ENCODE measurements at places on chromosomes 7 and 10.

DNA sequence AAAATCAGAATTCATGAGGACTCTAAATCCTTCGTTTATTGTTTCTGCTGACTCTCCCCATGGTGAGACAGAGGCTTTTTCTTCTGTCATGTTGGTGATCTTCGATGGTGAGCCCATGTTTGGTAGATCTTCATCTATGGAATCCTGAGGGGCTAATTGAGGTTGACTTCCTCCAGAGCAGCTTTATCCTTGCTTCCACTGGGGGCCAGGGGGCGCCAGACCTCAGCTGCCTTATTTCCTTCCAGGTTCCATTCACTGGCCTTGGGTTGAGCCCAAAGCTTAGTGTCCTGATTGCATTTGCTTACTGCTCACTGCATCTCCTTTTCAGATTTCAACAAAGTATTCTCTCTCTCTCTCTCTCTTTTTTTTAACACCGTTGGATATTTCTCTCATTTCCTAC, 80.7 kb downstream of the GCC1 start:
- no peak for DNase-seq

DNA sequence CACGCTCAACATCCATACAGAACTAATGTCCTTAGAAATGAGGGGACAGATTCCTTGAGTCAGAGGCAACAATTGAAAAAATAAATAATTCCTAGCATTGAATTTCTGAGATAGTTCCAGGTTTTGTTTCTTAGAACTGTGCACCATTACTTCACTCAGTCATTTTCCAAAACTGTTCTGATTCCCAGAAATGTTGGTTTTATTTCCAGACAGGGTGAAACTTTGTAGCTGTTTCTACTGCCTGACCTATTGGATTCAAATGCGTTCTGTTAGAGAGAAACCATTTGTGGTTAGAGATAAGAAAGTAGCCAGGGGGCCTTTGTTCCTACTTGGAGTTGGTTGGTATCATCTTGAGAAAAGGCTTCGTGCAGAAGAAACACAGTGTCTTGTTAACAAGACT, 8.1 kb upstream of the DEPP1 start:
- no peak for DNase-seq

- DNase-seq = no peak
These were observed 159.5 kb upstream of the RHEB start for GRCh38 chr7:151679071-151679708.

- DNase-seq = no peak
These were observed 26.4 kb upstream of the UMAD1 start for GRCh38 chr7:7614018-7614741.

DNA sequence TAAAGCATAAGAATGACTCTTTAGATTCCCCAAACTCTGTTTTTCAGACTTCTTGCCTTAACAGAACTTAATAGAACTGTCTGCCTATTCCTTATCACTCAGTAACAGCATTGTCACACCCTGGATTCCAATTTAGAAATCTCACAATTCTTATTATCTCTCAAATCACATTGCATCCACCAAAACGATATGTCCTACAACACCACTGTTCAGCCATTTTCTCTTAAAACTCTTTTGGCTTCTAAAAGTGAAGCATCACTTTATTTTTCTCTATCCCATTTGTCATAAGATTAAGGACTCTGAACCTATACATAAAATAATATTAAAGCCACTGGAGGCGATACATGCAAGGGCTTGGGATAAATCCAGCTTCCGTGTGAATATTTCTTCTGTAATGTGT, 1.2 kb upstream of the CPED1 start:
- DNase-seq = no peak

- no peak for DNase-seq
These were observed 40.4 kb downstream of the CREB3L2 start for GRCh38 chr7:137961200-137962177.

DNA sequence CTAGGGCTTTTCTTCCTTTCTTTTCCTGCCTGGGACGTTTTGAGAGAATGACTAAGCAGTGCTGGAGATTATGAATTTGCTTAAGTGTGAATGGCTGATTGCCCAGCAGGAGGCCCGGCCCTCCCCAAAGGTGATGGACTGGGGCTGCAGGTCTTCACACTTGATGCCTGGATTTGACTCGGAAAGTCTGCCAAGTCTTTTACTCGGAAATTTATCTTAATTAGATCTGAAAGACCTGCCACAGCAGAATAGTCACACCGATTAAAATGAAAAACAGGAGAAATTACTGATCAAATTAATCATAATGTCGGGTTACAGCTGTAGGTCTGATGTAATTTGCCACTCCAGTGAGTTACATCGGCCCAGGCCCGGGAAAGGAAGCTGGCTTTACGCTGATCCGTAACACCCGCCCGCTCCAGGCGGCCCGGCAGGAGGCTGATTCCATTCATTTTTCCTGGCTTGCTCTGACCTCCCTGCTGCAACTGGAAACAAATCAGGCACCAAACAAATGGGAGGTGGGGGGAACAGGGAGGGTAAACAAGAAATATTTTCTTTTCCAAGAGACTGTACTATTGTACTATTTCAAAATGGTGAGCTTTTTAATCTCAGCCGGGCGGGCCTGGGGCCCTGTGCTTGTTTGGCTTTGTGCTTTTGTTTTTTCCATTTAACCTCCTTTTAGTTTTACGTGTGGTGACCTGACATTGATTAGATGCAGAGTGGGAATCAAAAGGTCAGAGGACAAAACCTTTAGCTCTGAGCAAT, 212.4 kb upstream of the YAE1 start:
- DNase-seq = no peak

GRCh38 chr7:155198901-155199845, 98.5 kb upstream of the INSIG1 start:
- DNase-seq = no peak

DNA sequence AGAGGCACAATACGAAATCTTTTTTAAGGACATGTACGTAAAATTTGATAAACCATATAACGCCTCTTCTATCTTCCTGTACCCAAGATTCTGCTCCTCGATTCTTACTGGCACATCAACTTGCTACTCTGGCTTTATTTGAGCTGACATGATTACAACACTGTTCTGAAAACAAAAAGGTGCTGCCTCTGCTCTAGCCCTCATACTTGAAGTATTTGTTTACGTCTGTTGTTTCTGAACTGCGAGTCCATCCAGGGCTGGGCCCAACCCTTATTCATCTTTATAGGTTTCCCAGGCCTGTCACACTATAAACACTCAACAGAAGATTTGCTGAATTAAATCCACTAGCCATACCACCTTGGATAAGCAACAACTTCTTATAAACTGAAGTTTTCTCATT, 96.2 kb upstream of the SVIL start:
- DNase-seq = no peak

GRCh38 chr10:93788413-93789208, 30.9 kb downstream of the LGI1 start:
- no peak for DNase-seq

DNA sequence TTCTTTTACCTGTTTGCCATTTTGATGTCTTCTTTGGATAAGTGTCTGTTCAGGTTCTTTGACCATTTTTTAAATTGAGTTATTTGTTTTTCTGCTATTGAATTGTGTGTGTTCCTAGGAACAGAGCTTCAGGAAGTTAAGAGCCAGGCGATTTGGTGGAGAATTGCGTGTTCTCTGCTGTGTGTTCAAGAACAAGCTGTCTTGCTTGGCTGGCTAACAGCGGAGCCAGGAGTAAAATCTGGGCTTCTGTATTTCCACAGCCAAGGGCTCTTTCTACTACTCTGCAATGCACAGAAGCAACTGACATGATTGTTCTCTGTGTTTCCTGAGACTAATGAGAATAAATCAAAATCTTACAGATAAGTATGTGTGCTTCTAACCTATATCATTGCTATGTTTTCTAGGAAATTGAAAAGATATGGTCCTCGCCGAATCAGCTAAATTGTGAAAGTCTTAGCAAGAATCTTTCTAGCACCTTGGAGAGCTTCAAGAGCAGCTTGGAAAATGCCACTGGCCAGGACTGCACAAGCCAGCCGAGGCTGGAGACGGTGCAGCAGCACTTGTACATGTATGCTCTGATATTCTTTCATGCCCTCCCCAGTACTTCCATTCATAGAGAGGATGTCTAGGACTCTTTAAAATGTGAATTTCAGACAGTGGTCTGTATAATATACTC, 124.2 kb downstream of the ABCA13 start:
- DNase-seq = no peak

- no peak for DNase-seq
These were observed 982.1 kb upstream of the MBL2 start for GRCh38 chr10:53754596-53755250.

DNA sequence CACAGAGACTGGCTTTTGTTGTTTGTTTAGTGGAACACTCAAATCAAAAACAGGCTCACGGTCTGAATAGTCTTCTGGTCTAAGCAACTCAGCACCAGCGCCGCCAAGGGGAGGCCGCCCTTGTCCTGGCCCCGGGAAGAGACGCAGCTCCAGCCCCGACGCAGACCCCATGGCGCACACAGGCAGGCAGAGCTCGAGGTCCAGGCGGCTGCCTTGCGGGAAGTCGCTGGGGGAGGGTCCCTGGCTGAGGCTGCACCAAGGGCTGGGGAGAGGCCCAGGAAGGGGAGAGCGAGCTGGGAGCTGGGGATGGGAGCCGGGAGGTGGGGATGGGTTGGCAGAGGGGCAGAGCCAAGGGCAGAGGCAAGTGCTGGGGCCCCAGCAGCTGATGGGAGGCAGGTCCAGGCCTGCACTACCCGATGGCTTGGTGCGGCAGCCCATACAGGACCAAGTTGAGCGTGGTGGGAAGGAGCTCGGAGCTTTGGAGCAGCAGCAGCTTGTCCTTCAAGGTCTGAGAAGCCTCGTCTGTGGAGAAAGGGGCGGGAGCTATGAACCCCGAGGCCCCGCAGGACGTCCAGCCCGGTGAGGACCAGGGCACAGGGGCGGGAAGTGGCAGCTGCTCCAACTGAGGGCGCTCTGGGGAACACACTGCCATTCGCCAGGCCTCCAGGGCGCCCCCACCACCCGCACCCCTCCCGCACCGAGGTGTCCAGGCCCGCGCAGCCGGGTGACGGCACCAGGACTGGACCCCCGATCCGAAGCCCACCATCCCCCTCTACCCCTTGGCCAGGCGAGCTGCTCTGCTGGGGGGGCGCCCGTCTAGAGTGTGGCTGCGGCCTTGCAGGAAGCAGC, 22.7 kb upstream of the NKX6-2 start:
- no peak for DNase-seq

GRCh38 chr10:98429320-98430072, 14.5 kb upstream of the PYROXD2 start:
- no peak for DNase-seq

GRCh38 chr10:11319990-11320602, 291.4 kb downstream of the USP6NL start:
- no peak for DNase-seq

DNA sequence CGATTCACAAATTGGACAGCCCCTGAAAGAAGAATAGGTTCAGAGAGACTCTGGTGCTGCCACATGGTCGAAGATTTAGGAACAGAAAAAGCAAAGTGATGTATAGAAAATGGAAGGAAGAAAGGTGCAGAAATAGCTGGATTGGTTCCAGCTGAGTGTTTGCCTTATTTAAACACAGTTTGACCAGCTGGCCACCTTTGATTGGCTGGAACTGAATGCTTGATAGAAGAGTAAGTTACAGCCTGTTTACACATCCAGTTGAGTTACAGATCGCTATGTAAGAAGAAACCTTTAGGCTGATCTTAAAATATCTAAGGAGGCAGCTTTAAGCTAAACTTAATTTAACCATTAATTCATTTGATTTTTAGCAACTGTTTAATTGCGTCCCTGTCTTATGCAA, 40.3 kb upstream of the KAT6B start:
- no peak for DNase-seq

- DNase-seq = no peak
These were observed 400.6 kb downstream of the DNAJB6 start for GRCh38 chr7:157737151-157738065.

GRCh38 chr7:33824911-33825459, 80.4 kb upstream of the BMPER start:
- DNase-seq = no peak

GRCh38 chr7:157444843-157445135, 108.0 kb downstream of the DNAJB6 start:
- no peak for DNase-seq

GRCh38 chr7:97104719-97105238, 12.7 kb upstream of the SDHAF3 start:
- DNase-seq = peak; percentile 37

- no peak for DNase-seq
These were observed 1.6 kb upstream of the TEX36 start for GRCh38 chr10:125684581-125684980.

DNA sequence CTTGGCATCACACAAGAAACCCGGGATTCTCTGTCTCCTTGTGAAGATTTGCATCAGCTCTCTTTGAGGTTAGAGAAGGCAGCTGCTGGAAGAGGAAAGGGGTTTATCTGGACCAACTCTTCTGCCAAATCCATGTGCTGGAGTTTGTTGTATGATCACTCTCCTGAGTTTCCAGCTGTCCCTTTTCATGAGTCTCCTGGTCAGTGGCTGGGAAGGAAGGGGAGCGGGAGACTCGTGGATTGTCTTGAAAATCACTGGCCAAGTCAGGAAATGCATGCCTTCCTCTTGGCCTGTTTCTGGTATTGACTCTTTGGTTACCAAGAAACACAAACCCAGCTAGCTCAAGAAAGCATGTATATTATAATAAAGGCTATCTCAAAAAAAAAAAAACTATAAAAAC, 38.8 kb downstream of the TACR2 start:
- no peak for DNase-seq

DNA sequence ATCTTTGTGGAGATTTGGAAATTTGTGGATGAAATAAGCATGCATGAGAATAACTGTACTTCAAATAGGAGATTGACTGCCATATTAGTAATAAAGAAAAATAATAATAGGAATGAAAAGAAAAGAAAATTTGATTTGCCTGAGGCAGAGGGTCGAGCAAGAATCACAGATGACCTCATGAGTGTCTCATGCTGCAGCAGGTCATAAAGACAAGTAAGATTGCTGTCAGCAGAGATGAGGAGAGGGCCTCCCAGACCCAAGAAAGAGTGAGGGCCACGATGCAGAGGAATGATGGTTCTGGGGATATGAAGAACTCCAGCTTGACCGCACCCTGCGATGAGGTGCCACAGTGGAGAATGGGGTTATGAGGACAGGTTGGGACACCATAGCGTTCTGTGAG, 39.2 kb downstream of the TOMM7 start:
- no peak for DNase-seq

DNA sequence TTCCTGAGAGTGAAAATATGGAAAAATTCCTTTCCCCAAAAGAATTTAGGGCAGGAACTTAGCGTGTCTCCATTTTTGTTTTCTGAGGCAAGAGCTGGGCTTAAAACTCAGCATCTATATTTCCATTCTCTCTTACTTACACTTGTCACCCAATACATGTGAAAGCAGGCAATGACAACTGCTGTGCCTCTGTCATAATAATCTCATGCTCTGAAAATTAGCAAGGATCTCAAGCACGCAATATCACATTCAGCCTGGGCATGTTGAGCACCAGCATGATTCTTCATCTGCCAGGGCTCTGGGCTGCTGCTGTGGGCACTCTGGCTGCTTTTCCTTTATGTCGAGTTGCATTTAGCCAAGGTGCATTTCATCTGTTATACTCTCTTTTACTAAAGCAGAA, 255.5 kb downstream of the SNX10 start:
- DNase-seq = no peak

- no peak for DNase-seq
These were observed 188.9 kb downstream of the AHR start for GRCh38 chr7:17487343-17487742.
